Stimulated activated CD4-positive, alpha-beta T cell treated with anti-CD3 and anti-CD28 coated beads, Interleukin-15, amount 100 ng/mL, for 1 hour (primary cell): ENCODE measurements at places on chromosomes 1 and 21.

DNA sequence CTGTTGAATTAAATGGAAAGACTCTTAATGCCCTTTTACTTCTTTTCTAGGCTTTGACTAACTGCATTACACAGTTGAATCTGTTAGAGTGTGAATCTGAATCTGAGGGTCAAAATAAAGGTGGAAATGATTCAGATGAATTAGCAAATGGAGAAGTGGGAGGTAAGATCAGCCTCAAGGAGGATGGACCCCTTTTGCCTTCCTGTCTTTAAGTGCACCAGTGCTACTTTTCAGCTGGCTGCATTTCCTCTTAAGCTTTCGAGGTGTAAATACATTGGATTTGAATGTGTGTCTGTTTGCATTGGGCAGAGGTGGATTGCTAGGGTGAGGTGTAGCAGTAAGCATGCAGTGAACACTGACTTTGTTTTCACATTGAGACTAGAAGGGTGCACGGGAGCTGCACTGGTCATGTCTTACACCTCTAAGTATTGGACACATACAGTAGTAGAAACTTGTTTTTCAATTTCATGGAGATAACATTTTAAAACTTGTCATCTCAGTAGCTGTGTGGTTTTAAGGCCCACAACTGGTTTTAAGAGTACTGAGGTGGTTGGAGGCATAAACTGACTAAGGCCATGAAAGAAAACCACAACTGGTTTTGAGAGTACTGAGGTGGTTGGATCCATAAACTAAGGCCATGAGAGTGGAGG is 35.4 kb downstream of the MIA3 start:
- DNase-seq = no peak

DNA sequence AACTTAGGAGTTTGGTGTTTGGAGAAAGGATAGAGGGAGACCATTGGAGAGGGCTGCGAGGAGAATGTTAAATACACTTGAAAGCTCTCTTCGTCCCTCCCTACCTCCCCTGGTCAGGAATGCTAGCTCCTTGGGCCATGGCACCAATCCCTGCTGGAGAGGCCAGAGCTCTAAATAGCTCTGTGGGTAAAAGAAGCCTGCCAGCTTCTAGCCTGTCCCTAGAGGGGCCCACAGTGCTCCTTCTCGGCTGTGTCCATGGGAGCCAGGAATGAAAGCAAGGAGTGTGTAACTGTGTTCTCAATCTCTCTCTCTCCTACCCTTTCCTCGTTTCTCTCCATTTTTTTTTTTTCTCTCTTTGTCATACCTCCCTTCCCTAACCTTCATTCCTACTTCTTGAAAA is at the start of gene CCDC190:
CCDC190 (minus strand) TSS at position 75 of the 400 bp plus-strand sequence. CDS start 1,529 bp downstream, outside the sequence.
- no peak for DNase-seq

- no peak for DNase-seq
Measured at GRCh38 chr1:241857131-241857530, 9.1 kb downstream of the EXO1 start.

DNA sequence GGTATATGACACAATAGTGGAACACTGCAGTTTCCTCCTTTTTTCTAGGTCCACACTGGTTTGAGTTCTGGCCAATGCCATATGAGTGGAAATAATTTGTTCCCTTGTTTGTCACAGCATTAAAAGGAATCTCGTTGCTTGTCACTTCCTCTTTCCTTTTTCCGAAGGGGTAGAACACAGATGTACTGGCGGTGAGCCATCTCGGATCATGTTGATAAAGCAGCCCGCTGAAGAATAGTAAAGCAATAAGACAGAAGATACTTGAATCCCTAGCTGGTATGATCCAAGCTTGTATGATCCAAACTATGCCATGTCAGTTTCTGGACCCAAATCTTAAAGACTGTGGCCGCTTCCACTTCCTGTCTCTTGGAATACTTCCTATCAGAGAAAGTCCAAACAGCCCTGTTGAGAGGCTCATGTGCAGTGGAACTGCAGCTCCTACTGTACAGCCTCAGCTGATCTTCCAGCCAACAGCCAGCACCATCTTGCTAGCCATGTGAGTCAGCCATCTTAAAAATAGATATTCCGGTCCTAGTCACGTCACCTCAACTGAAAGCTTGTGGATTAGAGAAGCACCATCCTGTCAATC is 40.3 kb downstream of the CFHR5 start:
- DNase-seq = no peak

GRCh38 chr1:185819798-185820197 is 85.6 kb downstream of the HMCN1 start:
- no peak for DNase-seq

DNA sequence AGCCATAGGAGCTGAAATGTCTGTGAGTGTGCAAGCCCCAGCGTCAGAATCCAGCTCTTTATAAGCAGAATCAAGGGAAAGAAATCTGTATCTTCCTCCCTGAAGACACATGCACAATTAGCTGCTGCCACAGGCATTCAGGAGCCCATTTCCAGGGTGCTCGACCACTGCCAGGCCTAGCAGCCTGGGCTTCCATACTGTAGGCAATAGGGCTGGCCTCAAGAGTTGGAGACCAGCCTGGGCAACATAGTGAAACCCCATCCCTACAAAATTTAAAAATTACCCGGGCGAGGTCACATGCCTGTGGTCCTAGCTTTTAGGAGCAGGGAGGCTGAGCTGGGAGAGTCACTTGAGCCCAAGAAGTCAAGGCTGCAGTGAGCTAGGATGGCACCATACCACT is 41.0 kb downstream of the NEK2 start:
- DNase-seq = no peak

GRCh38 chr1:2228157-2228594 is at the start of gene SKI:
TSS of gene SKI (plus strand) at chr1:2228319. CDS start at chr1:2228767, 448 bp downstream.
- no peak for DNase-seq

- no peak for DNase-seq
Measured at GRCh38 chr1:163697137-163697536, 375.4 kb downstream of the NUF2 start.

DNA sequence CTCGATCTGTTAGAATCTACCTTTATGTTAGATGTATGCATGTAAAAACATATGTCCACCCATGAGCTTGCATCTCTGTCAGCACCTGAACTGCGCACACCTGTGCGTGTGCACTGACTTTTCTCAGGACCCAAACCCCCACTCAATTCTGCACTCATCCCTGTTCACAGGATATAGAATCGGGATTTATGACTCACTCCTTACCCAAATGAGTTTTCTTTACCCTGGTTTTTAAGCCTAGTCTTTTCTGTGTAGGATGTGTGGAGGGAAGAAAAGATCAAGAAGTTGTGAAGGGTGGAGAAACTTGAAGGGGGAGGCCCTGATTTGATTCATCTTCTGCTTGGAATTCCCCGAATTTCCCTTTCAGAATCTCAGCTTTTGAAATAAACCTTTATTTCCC is 2.4 kb downstream of the ACKR1 start:
- DNase-seq = no peak

- no peak for DNase-seq
Measured at GRCh38 chr1:46812065-46812963, 13.5 kb downstream of the CYP4B1 start.

DNA sequence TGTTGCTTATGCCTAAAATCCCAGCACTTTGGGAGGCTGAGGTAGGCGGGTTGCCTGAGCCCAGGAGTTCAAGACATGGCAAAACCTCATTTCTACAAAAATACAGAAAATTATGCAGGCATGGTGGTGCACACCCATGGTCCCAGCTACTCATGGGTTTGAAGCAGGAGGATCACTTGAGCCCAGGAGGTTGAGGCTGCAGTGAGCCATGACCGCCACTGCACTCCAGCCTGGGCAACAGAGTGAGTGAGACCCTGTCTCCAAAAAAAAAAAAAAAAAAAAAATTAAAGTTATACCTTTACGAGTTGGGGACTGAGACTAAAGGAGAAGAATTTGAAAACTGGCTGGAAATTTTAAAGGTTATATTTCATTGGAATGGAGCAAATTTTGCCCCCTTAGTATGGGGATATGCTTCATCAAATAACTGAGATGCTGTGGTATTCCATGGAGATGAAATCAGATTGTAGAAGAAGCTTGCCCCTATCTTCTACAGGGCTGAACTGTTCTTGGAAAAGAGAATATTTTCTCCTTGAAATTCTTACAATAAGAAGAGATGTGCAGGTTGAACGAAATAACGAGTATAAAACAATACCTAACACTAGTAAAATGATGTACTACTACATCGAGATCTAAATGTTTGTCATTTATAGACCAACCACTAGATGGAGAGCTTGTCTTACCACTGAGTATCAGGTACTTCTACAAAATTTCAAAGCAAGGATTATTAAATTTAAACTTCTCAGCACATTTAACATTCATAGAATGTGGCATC is 34.9 kb upstream of the SCYL3 start:
- DNase-seq = no peak

DNA sequence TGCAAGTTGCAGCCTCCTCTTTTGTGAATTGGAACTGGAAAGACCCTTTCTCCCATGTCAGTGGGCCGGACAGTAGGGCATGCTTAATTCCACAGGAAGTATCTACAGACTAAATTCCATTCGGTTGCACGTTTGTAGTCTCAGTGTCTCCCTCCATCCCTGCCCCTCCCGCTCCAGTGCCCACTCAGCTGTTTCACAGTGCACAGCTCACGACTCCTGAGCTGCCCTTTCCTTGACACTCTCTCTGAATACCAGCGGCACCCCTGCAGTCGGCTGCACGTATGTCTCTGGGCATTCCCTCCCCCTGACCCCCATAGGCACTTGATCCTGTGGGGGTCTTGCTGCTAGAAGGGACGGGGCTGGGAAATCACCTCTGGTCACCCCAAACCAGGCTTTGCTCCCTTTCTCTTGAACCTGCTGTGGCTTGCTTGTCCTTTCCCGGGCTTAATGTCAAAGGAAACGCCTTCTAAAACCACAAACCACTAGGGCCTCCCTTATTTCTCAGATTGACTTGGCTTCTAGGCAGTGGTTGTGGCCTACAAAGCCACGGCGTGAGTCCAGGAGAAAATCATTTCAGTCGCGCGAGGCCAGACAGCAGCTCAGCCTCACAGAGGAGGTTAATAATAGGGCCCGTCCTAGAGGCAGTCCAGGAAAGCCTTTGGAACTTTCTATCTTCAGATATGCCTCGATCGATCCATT is 365.3 kb upstream of the PROX1 start:
- no peak for DNase-seq

GRCh38 chr1:48767975-48768510 is 8.6 kb downstream of the BEND5 start:
- no peak for DNase-seq

GRCh38 chr1:222525951-222526350 is 22.0 kb downstream of the HHIPL2 start:
- DNase-seq = no peak

- no peak for DNase-seq
Measured at GRCh38 chr1:201925981-201926645, 20.2 kb downstream of the LMOD1 start.

- no peak for DNase-seq
Measured at GRCh38 chr1:205989786-205990185, 13.4 kb downstream of the RAB7B start.

DNA sequence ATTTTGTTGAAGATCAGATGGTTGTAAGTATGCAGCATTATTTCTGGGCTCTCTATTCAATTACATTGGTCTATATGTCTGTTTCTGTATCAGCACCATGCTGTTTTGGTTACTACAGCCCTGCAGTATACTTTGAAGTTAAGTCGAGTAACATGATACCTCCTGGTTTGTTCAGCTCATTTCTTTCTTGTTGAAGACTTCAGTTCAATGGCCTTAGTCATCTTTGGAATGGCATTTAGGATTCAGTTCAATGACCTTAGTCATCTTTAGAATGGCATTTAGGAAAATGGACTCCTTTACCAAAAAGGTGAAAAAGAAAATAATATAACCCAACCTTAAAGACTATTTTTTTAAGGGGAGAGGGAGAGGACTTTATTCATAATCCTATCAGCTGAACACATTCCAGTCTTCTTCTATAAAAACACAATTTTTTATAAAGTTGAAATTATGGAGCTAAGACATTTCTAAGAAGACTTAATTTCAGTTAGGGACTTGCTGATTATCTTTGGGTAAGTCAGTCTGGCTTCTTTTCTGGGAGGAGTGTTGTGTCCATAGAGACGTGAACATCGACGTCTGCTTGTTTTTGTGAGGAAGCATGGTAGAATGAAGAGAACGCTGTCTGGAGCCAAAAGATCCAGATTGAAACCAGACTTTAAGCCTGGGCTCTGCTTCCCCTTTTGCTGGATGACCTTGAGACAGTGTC is 48.3 kb downstream of the DDR2 start:
- no peak for DNase-seq

DNA sequence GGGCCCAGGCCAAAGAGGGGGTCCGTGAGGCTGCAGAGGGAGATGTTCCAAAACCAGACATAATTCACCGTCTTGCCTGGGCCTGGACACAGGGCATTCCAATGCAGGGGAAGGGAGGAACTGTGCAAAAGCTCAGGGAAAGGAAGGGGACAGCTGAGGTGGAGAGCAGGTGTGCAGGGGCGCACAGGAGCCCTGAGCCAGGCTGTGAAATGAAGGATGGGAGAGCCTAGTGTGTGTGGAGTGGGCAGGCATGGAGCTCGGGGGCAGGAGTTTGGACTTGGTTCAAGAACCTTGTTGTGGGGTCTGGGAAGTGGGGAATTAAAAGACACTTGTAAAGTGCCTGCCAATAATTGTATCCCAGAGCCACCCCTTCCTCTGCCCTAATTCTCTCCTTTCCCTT is 2.3 kb downstream of the TNNI1 start:
- DNase-seq = no peak

- no peak for DNase-seq
Measured at GRCh38 chr1:183685112-183685713, 32.1 kb upstream of the APOBEC4 start.

DNA sequence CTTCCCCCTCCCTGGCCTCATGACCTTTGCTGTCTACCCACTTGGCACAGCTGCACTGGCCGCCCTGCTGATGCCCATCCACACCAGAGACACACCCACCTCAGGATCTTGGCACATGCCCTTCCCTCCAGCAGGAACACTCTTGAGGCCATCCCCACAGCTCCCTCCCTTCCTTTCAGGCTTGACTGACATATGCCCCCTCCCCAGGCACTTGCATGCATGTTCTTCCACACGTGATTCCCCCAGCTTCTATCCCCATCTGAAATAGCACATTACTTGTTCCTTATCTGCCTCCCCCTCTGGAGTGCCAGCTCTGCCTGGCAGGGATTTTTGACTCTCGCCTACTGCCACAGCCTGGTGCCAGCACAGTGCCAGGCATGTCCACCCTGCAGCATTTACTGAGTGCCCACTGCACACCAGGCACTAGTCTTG is 98.5 kb upstream of the SLC25A33 start:
- DNase-seq = no peak

- no peak for DNase-seq
Measured at GRCh38 chr1:7509598-7509997, 261.5 kb upstream of the VAMP3 start.
